ENCODE measurements at places on chromosomes 12 and 14. TPM values are rescaled to one million over a fixed set of nuclear protein-coding genes. Genes with fewer than 3 reads are reported as not detected.

DNA sequence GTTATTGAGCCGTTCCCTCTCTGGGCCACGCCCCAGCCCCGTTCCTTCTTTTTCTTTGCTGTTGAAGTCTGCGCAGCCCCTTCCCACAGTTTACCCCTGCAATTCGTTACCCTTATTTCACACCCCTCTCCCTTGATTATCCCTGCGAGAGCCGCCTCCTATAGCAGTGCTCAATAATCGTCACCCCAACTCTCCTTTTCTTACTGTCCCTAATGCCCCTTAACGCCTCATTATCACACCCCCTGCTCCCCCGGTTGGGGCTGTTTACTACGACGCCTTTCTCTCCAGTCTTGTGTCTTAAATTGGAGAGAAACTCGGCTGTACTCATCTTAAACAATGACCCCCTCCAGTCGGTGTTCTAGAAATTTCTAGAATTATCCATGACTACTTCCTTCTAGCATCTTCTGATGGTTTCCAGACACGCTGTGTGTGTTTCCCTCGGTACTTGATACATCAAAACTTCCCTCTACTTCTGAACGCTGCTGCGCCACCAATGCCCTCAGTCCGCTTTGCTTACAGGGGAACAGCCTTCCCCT, 713 bp upstream of the FBXL14 start:
- DNase-seq = no peak

APOF gene
- total RNA-seq = not detected

- DNase-seq = no peak
Measured at GRCh38 chr12:123512838-123513665, 20.5 kb downstream of the RILPL1 start.

- DNase-seq = peak; percentile 73
Measured at GRCh38 chr14:85531587-85532373, 1.8 kb downstream of the FLRT2 start.

DNA sequence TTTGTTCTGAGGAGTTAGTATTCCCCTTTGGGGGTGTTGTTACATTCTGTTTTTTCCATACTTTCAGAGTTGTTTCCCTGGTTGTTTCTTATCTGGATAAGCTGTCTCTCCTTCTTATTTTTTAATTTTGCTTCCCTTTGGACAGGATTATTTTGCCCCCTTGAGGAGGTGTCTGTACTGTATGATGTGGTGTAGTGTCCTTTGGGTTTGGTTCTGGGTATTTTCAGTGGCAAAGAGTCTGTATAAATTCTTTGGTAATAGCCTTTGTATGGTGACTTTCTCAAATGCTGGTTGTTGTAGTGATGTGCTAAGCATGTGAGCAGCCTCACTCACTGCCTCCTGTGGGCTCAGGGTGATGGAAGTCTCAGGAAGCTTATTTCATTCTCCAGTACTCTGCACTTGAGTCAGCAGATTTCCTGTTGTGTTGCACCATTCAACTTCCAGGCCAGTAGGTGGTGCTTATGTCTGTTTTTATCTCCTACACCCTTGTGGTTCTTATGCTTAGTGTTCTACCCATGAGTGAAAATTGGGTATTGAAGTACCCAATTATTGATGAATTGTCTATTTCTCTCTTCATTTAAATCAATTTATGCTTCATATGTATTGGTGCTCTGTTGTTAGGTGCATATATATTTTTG, 103.3 kb upstream of the PMCH start:
- no peak for DNase-seq

DNA sequence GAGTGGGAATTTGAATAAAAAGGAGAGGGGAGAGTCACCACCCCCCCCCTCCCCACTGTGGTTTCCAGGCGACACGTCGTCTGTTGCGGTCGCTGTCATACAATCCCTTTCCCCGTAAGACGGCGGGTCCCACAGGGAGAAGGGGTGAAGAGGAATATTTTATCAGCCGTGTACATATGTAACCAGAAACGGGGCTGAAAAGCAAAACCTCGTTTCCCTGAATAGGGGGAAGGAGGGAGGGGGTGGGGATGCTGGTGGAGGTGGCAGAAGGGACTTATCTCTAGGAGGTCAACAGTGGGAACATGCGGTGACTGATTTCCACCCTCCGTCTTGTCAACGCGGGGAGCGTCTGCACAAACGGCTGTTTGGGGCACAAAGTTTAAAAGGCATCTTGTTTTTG, 171.4 kb downstream of the RBM19 start:
- DNase-seq = no peak

GRCh38 chr14:49408187-49408933, 177.8 kb downstream of the RPS29 start:
- no peak for DNase-seq

- DNase-seq = no peak
Measured at GRCh38 chr14:30333934-30334333, 225.0 kb upstream of the G2E3 start.

DNA sequence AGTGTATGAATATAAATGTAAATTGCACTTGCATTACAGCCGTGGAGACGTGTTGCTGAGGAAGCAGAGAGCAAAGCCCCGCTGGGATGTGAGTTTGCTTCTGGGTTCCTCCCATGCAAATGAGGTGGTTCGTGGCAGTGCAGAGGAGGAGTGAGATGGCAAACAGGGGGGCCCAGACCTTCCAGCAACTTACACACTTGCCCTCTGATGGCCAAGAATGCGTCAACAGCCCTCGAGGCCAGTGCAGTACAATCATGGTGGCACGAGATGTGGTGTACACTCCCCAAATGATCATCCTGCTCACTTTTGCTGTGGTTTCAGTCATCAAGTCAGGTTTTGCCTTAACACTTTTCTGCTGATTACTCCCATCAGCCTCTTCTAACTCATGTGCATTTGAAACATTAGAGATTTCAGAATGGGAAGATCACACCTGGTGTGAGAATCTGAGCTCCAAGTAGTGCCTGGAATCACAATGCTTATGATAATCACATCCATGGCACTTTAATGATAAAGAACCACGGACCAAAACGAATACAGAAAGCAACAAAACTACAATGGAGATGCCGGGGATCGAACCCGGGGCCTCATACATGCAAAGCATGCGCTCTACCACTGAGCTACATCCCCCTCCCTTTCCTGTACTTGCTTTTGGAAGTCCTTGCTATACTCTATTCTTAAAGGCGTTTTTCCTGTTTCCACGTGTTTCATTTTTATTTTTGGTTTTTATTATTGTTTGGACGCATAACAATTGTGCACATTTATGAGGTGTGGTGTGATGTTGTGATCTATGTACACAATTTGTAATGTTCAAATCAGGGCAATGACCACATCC, 7.0 kb upstream of the UBC start:
- no peak for DNase-seq

DNA sequence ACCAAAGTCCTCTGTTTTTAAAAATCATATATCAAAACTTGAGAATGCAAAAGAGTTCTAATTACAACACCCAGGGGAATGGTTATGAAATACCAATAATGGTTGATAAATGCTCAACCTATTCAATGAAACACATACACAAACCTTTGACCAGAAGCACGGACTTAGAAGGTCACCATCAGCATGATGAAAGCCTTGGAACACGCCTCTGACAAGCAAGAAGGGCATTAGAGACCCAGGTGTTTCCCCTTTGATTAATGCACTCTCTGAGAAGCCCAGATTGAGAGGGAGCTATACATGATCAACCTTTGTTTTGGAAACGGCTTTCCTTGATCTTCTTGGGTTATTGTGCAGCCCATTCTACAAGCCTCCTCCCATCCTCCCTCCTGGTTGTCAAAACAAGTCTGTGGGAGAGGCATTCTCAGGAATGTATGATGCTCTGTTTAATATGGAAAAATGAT, 69.0 kb downstream of the ZFP36L1 start:
- no peak for DNase-seq

EGLN3 gene
- total RNA-seq = 136 TPM

DNA sequence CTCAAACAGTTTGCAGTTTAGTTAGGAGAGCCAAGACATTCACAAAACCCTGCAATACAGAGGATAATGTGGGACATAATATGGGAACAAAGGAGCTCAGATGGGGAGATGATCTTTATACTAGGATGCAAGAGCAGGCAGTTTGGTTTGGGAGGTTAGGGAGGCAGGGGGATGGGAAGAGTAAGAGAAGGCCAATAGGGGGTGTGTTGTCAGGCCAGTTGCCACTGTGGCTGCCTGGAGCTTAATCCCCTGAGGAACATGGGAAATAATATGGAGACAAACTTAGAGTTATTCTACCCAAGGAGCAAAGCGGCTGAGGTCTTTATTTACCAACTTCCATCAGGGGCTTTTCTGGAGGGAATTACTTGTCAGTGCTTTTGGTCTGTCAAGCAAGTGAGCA, 10.0 kb upstream of the CSRP2 start:
- no peak for DNase-seq

SLCO1A2 gene
- not detected for total RNA-seq

- DNase-seq = no peak
Measured at GRCh38 chr12:31525496-31526157, 65.3 kb downstream of the DENND5B start.

PZP gene
- total RNA-seq = 0.30 TPM

DNA sequence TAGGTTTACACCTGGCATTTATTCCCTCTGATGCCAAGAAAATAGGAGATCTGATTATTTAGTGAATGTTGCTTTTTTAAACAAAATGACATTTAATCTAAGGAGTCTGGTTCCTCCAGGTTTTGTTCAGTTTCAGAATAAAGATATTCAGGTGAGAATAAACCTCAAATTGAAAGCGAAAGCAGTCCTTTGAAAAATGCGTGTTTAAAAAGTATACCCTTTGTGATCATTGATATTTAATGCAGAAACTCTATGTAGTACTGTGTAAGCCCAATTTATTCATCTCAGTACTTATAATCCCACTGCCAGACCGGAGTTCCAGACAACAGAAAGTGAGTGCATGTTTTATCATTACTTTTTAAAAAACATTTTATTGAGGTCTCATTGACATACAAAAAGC, 210.2 kb downstream of the KCNC2 start:
- no peak for DNase-seq

GPX2 gene
- total RNA-seq = not detected

DNA sequence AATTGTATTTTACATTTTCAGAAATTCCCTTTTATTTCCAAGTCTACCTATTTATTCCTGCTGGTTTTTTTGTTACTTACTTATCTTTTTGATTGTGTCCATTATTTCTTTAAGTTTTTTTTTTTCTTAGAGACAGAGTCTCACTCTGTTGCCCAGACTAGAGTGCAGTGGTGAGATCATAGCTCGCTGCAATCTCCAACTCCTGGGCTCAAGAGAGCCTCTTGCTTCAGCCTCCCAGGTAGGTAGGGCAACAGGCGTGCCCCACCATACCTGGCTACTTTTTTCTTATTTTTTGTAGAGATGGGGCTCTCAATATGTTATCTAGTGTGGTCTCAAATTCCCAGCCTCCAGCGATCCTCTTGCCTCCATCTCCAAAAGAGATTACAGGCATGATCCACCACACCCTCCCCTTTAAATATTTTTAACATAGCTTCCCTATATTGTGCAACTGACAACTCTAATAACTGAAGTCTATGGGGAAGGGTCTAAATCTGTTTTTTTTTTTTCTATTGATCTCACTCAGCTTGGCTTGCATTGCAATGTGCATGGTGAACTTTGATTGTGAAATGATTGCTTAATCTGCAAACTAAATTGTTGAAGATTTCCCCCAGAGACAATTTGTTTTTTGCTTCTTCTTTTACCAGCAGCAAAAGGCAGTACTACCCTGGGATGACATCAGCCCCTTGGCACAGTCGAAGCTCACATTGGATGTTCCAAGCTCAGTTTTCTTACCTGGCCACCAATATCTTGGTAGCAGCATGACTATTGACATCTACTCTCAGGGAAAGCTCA, 25.7 kb upstream of the COCH start:
- DNase-seq = no peak

DNA sequence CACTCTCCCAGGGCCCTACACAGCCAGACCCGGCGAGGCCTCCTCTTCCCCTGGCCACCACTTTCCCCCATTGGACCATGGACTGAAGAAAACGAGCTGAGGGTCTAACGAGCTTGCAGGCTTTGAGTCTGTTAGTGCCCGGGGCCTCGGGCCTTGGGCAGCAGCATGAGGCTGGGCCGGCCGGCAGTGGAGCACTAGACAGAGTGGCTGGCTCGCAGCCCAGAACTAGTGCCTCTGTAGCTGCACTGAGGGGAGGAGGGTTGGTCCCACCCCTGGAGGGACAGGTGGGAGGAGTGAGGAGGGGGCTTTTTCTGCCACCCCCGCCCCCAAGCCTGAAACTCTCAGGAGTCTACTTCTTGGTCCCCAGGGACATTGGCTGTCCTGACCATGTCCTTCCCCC, 38.7 kb downstream of the SLC6A12 start:
- DNase-seq = peak; percentile 76

NPFF gene
- total RNA-seq = not detected

GRCh38 chr14:67746927-67747326, 45.2 kb downstream of the RDH12 start:
- DNase-seq = no peak

GRCh38 chr12:118346895-118347294, 25.8 kb downstream of the TAOK3 start:
- no peak for DNase-seq

DNA sequence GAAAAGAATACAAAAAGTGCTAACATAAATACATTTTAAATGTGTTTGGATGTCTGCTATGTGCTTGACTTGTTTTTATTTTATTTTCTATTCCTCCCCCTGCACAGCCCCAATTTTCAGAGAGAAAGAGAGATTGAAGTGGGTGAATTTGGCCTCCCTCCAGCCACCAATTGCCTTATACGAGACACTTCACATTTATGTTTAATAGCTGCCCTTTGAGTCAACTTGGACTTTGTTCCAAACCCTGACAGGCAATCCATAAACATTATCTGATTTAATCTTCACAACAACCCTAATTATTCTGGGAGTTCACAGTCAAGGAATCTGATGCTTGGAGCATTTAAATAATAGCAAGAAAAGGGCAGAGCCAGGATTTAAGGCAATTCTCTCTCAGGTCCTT, 161.7 kb downstream of the SLC15A4 start:
- DNase-seq = no peak

DNA sequence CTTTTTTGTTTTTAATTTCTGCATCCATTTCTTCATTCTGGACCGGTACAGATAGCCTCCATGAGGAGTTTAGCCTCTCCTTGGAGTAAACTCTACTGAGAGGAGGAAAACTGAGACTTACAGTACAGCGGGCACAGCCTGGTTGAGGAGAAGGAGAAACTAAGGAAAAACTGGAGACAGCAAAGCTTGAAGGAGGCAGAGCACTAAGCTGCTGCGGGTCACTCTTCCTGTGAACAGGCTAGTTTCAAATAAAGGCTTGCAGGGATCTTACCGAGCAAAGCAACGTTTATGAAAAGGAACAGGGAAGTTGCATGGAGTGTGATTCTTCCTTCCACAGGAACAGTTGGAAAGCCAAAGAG, 348 bp upstream of the SSTR1 start:
- DNase-seq = no peak

GRCh38 chr12:72602581-72602980, 330.4 kb downstream of the TRHDE start:
- DNase-seq = no peak
